ENCODE measurements at places on chromosomes 5 and 9.

DNA sequence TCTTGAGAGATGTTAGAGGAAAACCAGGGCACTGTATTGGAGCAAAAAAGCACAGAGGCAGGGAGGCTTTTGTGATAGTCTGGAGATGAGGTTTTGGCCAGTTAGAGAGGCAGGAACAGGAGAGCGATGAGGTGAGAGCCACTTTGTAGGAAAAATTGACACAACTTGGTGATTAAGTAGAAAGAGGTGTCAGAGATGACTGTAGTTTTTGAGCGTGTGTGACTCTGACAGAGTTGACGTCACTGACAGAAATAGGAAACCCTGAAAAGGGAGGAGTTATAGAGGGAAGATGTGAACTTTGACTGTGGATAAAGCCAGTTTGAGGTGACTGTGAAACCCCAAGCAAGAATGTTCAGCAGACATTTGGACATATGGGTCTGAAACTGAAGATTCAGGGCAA lies 15.7 kb downstream of the NFX1 start:
- DNase-seq: no peak
- H3K4me3 ChIP-seq: no peak overlapping the region
- no peaks in the 10 kb centered on the region for H3K4me1 ChIP-seq

DNA sequence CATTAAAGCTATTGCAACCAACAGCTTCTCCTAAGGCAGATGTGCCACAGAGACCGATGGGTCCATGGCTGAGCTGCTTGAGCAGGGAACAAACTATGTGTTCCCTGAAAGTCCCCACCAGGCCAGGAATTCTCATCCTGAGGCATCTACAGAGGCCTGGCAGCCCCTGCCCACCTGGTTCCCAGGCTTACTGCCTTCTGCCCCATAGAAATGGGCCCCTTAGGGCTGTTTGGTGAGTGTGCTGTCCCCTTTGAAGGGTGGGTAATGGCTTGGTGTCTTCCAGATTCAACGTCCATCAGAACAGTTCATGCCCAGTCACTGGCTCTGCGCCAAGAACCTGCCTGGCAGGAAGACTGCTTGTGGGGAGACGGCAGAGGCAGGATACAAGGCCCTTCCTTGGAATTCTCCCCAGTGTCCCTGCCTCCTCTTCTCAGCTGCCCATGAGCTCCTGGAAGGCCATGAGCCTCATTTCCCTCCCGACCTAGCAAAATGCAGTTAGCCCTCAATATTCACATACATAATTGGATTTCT lies 3.8 kb upstream of the COL27A1 start:
- no peaks in the 10 kb centered on the region for H3K36me3 ChIP-seq
- H3K4me1 ChIP-seq: peaks cover 10% of the 10 kb centered on the region
- peaks cover 26% of the 10 kb centered on the region for H3K27me3 ChIP-seq
- no peak overlapping the region for H3K27ac ChIP-seq

- H3K27ac ChIP-seq: no peak overlapping the region
- no peak overlapping the region for H3K4me3 ChIP-seq
- H3K27me3 ChIP-seq: no peaks in the 10 kb centered on the region
- H3K4me1 ChIP-seq: peaks cover 13% of the 10 kb centered on the region
These were observed 14.2 kb upstream of the CAST start for GRCh38 chr5:96648023-96648422.

GRCh38 chr9:84697509-84698114 lies 28.1 kb downstream of the NTRK2 start:
- no peaks in the 10 kb centered on the region for H3K27me3 ChIP-seq
- H3K4me3 ChIP-seq: no peak overlapping the region
- no peaks in the 10 kb centered on the region for H3K4me1 ChIP-seq
- H3K36me3 ChIP-seq: no peaks in the 10 kb centered on the region

GRCh38 chr9:10265153-10265631 lies 347.6 kb downstream of the PTPRD start:
- H3K27me3 ChIP-seq: no peaks in the 10 kb centered on the region
- H3K4me1 ChIP-seq: peaks cover 2% of the 10 kb centered on the region
- no peak overlapping the region for H3K4me3 ChIP-seq
- peak; percentile 38 for DNase-seq
- no peak overlapping the region for H3K27ac ChIP-seq

DNA sequence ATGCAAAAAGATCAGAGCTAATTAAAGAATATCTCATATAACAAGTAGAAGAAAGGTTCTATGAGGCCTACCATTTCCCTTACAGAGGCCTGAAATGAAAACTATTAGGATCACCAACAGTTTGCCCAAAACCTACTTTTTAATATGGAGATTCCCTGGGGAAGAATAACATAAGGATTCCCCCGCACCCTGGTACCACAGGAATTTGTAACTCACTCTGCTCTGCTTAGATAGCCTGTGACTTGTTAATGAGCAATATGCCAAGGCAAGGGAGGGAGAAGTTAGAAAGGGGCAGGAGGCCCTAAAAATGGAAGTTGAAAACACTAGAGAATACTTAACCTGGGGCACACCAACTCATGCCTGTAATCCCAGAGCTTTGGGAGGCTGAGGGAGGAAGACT lies 107.0 kb downstream of the CDH6 start:
- H3K27me3 ChIP-seq: no peaks in the 10 kb centered on the region
- H3K4me3 ChIP-seq: no peak overlapping the region
- H3K4me1 ChIP-seq: no peaks in the 10 kb centered on the region

DNA sequence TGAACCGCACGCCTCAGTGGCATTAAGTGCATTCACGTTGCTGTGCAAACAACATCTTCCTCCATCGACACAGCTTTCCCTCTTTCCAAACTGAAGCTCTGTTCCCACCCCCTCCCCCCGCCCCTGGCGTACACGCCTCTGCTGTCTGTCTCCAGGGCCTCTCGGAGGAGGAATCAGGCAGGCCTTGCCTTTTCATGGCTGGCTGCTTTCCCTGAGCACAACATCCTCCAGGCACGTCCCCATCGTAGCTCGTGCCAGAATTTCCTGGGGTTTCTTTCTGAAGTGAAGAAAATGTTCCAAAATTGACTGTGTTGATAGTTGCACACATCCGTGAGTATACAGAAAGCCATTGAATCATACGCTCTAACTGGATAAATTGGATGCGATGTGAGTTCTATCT lies 22.3 kb upstream of the TMEM250 start:
- no peak overlapping the region for H3K4me3 ChIP-seq
- H3K4me1 ChIP-seq: peaks cover 10% of the 10 kb centered on the region
- DNase-seq: no peak
- peaks cover 32% of the 10 kb centered on the region for H3K27me3 ChIP-seq
- H3K36me3 ChIP-seq: no peaks in the 10 kb centered on the region

DNA sequence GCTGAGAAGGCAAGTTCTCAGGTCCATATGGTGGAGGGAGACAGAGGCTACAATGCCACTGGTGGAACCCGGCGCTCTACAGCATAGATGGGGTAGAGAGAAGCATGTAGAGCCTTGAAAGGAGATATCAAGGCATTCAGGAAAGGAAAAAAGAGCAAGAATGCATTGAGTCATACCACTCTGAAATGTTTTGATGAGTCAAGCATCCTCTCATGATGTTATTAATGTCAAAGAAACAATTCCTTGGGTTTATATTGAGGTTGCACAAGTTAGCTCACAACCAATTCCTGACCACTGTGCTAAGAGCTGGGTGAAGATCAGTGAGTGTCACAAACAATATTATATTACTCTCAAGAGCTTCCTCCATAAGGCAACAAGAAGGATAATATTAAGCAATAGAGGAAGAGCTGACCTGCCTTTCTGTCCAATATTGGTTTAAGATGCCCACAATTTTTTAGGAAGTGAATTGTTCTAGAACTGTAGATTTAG lies 178.0 kb downstream of the RFK start:
- H3K4me1 ChIP-seq: peaks cover 28% of the 10 kb centered on the region
- peak; percentile 73 for DNase-seq
- H3K27ac ChIP-seq: peak overlapping the region; percentile 32
- H3K4me3 ChIP-seq: peak overlapping the region; percentile 15

GRCh38 chr5:127351418-127351817 lies 60.8 kb downstream of the MEGF10 start:
- no peak overlapping the region for H3K27ac ChIP-seq
- H3K36me3 ChIP-seq: no peaks in the 10 kb centered on the region
- H3K4me3 ChIP-seq: no peak overlapping the region
- H3K4me1 ChIP-seq: no peaks in the 10 kb centered on the region
- no peak for DNase-seq

GRCh38 chr5:33649549-33650482 lies 209.1 kb downstream of the TARS1 start:
- DNase-seq: no peak
- no peaks in the 10 kb centered on the region for H3K27me3 ChIP-seq
- no peak overlapping the region for H3K4me3 ChIP-seq
- H3K4me1 ChIP-seq: peaks cover 7% of the 10 kb centered on the region
- no peak overlapping the region for H3K27ac ChIP-seq

DNA sequence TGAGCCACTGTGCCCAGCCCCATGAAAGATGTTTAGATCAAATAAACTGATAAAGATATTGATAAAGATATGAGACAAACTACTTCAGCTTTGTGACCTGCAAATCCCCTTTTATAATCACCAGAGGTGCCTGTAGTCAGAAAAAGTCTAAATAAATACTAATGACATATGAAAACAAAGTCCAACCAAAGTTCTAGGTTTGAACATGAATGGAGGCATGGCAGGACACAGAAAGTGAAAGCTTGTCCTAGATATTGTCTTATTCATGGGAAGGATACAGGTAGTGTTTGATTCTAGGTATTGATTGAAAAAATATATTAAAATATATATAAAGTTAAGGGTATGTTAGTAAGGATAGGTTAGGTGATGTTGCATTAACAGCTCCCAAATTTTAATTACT lies 24.6 kb upstream of the PSAT1 start:
- H3K36me3 ChIP-seq: no peaks in the 10 kb centered on the region
- DNase-seq: no peak
- H3K27me3 ChIP-seq: no peaks in the 10 kb centered on the region
- H3K27ac ChIP-seq: no peak overlapping the region
- no peak overlapping the region for H3K4me3 ChIP-seq
- no peaks in the 10 kb centered on the region for H3K4me1 ChIP-seq

- peaks cover 20% of the 10 kb centered on the region for H3K4me1 ChIP-seq
- no peak for DNase-seq
- no peak overlapping the region for H3K4me3 ChIP-seq
These were observed 4.7 kb downstream of the CXXC5 start for GRCh38 chr5:139652788-139653241.

GRCh38 chr5:122704247-122705036 lies 70.4 kb upstream of the SNX2 start:
- H3K4me1 ChIP-seq: no peaks in the 10 kb centered on the region
- H3K27me3 ChIP-seq: no peaks in the 10 kb centered on the region
- peak; percentile 15 for DNase-seq
- H3K4me3 ChIP-seq: no peak overlapping the region
- H3K27ac ChIP-seq: no peak overlapping the region

- DNase-seq: no peak
- H3K4me1 ChIP-seq: no peaks in the 10 kb centered on the region
- no peak overlapping the region for H3K4me3 ChIP-seq
- no peaks in the 10 kb centered on the region for H3K36me3 ChIP-seq
- no peak overlapping the region for H3K27ac ChIP-seq
These were observed 3.3 kb downstream of the OR5C1 start for GRCh38 chr9:122791872-122792669.
